ENCODE measurements at places on chromosomes 7 and 10.

DNA sequence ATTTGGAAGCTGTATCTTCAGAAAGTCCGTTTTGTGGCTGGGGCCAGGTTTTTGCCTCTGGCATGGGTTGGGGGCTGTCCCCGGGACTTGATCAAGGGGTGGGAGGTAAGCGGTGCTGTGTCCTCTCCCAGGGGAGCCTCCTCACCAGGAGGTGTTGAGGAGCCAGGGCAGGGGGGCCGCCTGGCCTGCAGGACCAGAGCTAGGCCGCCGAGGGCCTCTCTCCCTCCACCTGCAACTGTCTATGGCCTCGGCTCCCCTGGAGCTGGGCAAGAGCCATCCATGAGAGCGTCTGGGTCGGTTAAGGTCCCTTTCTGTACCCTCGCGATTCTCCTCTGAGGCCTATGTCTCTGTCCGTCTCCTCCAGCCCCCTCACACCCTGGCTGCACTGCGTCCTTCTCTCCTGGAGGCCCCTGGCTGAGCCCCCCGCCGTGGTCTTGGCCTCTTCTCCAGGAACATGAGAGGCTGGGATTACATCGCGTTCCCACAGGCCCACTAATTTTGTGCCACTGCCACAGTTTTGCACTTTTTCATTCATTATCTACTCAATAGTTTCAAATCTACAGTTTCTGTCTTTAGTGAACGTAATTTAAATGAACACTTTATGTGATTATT lies 20.6 kb downstream of the CALML5 start:
- no peak for DNase-seq

- no peak for DNase-seq
These were observed 25.0 kb downstream of the SHH start for GRCh38 chr7:155787171-155787851.

- no peak for DNase-seq
These were observed 130.2 kb upstream of the SLC25A13 start for GRCh38 chr7:96452146-96452545.

GRCh38 chr10:32481606-32482005 lies 35.7 kb downstream of the CCDC7 start:
- DNase-seq: no peak

DNA sequence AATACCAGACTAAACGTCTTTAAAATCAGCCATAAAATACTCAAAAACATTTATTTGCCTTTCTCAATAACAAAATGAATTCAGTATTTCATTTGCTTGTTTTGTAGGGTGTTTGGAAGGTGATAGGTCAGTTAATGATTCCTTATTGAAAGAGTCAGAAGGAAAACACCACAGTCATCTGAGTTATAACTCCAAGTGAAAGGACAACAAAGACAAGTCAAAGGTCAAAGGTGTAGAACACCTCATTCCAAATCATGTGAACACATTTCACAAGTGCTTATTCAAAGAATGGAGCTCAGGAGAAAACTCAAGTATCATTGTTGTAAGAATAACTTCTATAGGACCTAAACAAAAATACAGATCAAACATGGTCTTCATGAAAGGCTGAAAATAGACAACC lies 318.6 kb upstream of the PHF14 start:
- DNase-seq: no peak

All from stromal cell of bone marrow (primary cell).